Right kidney (tissue), 9 donors: ENCODE measurements at places on chromosomes 2 and 18.
A peak's percentile ranks its signal among the peaks of the same experiment; 100 is the strongest.

DNA sequence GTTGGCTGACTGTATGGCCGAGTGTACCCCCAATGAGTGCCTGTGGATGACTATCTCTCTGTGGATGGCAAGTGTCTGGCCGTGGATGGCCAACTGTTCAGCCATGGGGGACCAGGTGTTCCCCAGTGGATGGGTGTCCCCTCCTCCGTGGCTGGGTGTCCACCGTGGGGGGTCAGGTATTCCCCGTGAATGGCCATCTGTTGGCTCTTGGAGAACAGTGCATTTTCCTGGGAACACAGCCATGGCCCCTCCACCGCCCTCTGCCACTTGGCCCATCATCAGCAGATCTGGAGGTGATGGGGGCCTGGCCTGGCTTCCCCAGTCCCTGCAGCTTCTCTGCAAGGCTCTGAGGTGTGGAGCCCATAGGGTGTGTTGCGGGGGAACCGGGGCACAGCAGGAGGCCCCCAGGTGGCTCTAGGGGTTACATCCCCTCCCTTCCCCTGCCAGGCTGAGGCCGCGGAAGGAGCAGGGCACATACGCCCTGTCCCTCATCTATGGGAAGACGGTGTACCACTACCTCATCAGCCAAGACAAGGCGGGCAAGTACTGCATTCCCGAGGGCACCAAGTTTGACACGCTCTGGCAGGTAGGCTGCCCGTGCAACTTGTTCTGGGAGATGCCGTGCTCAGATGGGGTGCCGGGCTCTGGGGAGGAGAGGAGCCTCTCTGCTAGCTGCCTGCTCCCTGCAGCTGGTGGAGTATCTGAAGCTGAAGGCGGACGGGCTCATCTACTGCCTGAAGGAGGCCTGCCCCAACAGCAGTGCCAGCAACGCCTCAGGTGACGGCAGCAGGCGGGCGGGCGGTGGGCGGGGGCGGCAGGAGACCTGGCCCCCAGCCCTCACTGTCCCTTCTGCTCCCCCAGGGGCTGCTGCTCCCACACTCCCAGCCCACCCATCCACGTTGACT is 19.3 kb downstream of the ZAP70 start:
- DNase-seq = no peak

GRCh38 chr2:142218471-142218870 is 87.7 kb upstream of the LRP1B start:
- no peak for DNase-seq

DNA sequence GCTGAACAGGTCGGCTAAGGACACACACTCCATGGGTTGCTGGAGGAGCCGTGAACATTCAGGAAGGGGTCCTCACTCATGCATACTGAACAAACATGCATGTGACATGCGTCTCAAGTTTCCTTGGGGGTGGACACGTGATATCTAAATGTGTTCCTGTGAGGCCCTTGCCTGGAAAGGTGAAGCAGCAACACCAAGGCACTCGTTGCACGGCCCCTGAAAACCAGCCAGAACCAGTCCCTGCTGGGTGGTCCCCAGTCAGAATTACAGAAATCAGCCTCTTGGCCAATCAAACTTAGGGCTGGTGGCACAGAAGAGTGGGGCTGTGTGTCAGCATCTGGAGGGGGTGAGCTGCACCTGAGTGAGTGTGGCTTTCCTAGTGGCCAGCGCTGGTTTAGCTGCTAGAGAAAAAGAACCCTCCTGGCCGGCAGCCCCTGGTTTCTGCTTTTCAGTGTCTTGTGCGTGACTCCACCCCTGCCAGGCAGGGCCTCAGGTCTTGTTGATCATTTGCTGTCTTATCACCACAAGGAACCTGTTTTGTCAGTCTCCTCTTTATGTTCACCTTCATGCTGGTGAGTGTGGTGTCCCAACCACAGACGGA is 3.2 kb upstream of the AQP12B start:
- peak; percentile 66 for DNase-seq

DNA sequence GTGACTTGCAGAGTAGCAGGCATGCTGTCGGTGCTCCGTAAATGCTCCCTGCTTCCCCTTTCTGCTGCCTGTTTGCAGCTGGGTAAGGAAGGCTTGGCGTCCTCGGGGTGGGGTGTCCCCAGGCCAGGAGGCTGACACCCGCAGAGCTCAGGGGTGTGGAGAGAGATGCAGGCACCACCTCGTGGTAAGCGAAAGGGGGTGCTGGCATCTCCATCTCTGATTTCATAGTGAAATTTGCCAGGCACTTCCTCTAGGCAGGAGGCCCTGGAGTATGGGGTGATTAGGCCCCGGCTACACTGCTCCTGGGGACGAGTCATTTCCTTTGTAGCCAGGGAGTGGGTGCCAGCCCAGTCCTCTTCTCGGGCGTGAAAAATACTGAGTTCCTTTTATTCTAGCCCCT is 160.4 kb downstream of the KLHL29 start:
- no peak for DNase-seq

- no peak for DNase-seq
Measured at GRCh38 chr2:145329971-145330370, 810.1 kb upstream of the ZEB2 start.

- DNase-seq = no peak
Measured at GRCh38 chr2:151350579-151351195, 6.7 kb upstream of the TNFAIP6 start.

DNA sequence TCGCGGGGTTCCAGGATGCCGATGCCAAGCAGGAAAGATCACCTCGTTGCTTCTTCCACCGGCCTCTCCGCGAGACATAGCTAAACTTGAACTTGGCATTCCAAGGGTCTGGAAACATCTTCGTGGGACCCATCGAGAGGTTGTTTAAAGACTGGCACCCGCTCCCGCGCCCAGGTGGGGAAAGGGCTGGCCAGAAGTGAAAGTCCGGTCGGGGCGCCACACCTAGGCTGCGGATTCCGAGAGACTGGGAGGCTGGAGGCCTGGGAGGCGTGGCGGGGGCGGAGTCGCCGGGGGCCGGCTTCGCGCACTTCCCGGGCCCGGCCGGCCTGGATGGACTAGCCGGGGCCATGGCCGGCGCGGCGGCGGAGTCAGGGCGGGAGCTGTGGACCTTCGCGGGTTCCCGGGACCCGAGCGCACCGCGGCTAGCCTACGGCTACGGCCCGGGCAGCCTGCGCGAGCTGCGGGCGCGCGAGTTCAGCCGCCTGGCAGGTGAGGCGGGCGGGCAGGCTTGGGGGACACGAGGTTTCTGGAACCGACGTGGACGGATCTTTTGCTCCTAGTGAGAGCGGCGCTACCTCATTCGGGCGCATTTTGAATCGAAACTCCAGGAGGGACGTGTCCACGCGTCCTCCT is at the start of gene MOCOS:
TSS of gene MOCOS (plus strand) at position 305 of the 633 bp plus-strand sequence. CDS start at position 348, 43 bp downstream.
- DNase-seq = peak; percentile 85

DNA sequence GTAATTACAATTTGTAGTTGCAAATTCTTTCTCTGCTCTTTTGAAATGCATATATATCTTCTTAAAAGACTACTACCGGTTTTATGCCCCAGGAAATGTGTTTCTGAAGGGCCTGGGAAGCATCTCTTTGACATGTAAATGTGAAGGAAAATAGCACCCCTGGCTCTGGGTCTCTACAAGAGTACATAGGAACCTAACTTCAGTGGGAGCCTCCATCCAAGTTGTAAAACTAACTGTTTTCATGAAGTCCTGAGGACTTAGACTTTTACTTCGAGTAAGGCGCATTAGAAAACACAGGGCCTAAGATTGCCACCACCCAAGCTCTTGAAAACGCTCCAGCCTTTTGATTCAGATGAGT is 99.4 kb downstream of the CBLN2 start:
- no peak for DNase-seq

DNA sequence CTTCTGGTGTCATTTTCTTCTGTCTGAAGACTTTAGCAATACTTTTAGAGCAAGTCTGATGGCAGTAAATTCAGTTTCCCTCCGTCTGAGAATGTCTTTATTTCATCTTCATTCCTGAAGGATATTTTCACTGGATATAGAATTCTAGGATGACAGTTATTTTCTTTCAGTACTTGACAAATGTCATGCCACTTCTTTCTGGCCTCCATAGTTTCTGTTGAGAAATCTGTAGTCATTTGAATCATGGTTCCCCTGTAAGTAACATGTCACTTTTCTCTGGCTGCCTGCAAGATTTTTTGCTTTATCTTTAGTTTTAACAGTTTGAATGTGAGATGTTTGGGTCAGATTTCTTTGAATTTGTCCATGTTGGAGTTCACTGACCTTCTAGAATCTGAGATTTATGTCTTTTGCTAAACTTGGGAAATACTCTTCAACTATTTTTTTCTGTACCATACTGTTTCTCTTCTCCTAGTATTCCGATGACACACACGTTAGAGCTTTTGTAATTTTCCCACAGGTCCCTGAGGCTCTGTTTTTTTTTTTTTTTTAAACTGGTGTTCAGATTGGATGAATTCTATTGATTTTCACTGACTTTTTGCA is 30.2 kb downstream of the RMND5A start:
- DNase-seq = no peak

GRCh38 chr2:54444503-54444902 is 11.6 kb upstream of the SPTBN1 start:
- no peak for DNase-seq

- no peak for DNase-seq
Measured at GRCh38 chr2:168773719-168774521, 28.5 kb upstream of the NOSTRIN start.

- DNase-seq = no peak
Measured at GRCh38 chr2:230737791-230738226, 25.2 kb downstream of the CAB39 start.

DNA sequence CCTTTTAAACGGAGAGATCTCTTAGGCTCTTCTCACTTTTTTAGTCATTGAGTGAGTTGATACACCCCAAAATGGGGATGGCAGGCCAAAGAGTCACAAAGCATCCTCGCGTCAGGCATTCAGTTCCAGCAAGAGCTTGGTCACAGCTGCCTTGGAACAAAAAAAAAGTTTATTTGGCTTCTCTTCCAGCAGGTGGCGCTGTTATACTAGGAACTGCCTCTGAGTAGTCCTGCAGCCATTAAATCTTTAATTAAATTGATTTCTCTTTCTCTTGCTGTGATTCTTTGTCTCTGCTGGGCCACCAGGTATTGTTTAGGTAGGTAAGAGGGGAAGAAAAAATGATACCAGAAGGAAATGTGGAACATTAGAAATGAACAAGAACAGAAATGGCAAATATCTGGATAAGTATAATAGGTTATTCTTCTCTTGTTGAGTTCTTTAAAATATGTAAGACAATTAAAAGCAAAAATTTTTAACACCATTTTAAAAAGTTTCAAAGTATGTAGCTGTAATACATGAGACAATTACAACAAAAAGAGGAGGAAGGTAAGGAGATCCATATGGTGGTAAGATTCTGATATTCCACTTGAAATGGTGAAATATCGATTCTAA is 175.1 kb downstream of the GALNT1 start:
- peak; percentile 20 for DNase-seq

DNA sequence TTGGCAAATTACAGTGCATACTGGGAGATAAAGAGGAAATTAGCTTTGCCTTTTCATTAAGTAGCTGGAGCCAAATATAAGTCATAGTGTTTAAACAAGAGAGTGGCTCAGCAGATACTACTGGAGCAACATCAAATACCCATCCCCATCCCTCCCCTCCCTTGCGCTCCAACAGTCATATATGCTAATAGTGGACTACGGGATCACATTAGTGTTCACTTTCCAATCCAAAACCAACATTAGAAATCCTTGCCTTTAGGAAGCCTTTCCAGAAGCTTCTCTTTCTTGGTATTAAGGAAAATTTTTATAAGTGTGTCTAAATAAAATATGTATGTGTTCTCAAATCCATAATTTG is 1669.3 kb downstream of the SUCLG1 start:
- no peak for DNase-seq

- no peak for DNase-seq
Measured at GRCh38 chr2:55887901-55888624, 35.5 kb downstream of the EFEMP1 start.

DNA sequence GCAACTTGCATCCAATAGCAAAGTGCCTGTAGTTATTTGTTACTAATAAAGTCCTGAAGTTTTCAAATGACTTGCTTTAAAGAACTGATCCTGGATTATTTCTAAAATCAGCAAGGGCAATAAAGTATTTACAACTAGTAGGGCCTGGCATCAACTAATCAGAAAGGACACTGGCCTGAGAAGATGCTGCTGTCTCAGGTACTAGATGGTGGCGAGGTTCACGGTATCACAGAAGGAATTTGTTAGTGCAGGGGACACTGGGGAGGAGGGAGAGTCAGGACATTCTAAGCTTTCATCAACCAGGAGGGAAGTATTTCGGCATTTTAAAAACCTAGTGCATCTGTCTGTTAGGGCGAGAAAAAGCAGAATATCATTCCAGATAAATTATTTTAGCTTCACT is 440.2 kb upstream of the LYPD1 start:
- DNase-seq = no peak

GRCh38 chr2:113277474-113278072 is 1.1 kb downstream of the PAX8 start:
- peak; percentile 81 for DNase-seq

- no peak for DNase-seq
Measured at GRCh38 chr18:76314015-76314414, 181.0 kb downstream of the ZNF516 start.

DNA sequence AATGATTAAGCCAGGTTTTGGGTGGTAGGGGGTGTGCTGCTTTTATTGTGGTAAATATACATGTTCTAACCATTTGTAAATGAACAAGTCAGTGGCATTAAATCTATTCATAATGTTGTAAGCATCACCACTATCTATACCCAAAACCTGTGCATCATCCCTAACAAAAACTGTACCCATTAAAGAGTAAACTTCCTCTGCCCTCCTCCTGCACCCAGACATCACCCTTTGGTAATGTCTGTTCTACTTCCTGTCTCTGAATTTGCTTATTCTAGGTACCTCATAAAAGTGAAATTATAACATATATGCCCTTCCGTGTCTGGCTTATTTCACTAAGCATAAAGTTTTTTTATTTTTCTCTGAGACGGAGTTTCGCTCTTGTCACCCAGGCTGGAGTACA is 14.1 kb downstream of the RIF1 start:
- DNase-seq = no peak

DNA sequence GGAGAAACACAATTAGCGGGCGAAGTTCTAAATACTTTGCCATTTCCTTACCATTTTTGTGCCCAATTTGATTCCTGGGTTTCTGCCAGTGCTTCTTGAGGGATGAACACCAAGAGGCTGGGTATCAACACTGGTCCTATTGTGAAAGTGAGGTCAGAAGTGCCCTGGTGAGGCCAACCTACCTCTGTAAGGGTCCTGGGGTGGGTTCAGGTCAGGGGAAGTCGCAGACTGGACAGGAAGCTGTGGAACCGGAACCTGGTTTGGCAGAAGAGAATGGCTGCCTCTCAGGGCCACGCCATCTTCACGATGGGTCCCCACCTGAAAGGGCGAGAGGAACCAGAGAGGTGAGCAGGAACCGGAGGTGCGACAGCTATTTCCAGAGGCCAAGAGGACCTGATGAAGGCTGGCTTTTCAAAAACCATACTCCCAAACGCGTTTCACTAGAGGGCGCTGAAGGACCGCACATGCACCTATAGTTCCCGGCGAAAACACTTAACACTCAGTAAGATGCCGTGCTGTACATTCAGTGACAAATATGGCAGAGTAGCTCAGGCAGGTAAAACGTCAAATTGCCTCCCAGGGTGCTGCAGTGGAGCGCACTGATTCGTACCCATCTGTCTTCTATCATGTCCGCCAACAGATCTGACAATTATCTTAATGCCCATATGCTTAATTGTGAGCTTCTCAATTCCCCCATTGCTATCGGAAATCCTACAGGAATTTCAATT is 275.3 kb upstream of the CCDC68 start:
- peak; percentile 48 for DNase-seq

GRCh38 chr18:45202061-45202460 is 413.2 kb upstream of the SLC14A2 start:
- DNase-seq = no peak

- no peak for DNase-seq
Measured at GRCh38 chr2:72173640-72174321, 26.1 kb upstream of the CYP26B1 start.

GRCh38 chr2:169670937-169671336 is 23.3 kb downstream of the CFAP210 start:
- DNase-seq = no peak

- no peak for DNase-seq
Measured at GRCh38 chr18:13163167-13163927, 55.2 kb upstream of the LDLRAD4 start.
